ENCODE measurements at places on chromosomes 1 and 21.
A peak's percentile ranks its signal among the peaks of the same experiment; 100 is the strongest.

- no peak for DNase-seq
Measured at GRCh38 chr21:37866027-37866426, 50.2 kb downstream of the KCNJ6 start.

DNA sequence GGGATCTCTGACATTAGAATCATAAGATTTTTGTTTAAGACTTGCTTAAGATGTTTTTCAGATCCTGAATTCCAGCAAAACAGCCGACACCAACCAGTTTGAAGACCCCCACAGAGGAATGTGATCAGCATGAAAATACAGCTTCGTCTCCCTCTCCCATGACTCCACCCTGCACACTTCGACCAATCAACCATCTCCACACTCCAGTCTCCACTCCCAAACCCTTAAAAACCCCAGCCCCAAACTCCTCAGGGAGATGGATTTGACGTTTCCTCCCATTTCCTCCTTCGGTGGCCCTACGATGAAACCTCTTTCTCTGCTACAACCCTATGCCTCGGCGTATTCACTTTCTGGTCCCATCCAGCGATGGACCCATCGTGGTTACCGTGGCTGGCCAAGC is 30.1 kb upstream of the KIF26B start:
- no peak for DNase-seq

GRCh38 chr1:188270497-188270896 is 1441.7 kb downstream of the PLA2G4A start:
- no peak for DNase-seq

DNA sequence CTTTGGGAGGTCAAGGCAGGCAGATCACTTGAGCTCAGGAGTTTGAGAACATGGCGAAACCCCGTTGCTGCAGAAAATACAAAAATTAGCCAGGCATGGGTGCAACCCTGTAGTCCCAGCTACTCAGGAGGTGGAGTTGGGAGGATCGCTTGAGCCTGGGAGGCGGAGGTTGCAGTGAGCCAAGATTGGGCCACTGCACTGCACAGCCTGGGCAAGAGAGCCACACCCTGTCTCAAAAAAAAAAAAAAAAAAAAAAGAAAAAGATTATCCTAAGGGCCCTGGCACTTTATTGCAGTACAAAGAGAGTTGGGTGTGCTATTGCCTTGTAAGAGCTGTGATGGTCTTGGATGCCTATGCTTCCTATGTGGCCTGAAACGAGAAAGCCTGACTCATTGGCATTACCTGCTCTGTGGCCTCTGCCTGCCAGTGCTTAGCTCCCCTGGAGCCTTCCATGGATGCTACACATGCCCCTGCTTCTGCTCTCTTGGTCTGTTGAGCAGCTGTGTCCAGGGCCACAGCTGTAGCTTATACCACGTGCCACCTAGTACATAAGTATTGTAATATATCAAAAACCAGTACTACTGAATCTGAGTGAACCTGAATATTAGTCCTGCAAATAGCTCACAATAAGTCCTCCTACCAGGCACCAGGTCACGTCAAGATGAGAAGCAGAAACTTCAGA is 45.8 kb downstream of the DNAJC6 start:
- no peak for DNase-seq

- DNase-seq, result no peak
Measured at GRCh38 chr1:3242408-3243260, 173.6 kb downstream of the PRDM16 start.

DNA sequence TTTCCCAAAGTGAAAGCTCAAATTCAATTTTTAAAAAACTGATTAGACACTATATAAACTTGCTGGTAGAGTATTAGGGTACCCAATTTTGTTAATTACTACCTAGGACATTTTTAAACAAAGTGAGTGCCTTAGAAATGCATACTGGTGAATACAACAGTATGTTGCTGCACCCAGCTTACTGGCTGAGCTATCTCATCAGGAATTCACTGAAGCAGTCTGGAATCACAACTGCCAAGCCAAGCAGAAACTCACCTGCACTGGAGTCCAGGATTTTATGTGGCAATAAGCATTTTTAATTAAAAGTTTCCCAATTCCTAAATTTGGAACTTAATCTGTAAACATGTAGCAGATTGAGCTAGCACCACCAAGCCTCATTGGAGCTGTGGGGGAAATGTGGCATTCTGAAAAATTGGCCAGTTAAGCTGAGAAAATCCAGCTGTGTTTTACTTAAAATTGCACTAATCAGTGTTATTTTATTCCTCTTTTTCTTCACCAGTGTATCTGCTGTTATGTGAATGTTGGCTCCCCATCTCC is 61.8 kb downstream of the CLEC20A start:
- DNase-seq, result no peak

DNA sequence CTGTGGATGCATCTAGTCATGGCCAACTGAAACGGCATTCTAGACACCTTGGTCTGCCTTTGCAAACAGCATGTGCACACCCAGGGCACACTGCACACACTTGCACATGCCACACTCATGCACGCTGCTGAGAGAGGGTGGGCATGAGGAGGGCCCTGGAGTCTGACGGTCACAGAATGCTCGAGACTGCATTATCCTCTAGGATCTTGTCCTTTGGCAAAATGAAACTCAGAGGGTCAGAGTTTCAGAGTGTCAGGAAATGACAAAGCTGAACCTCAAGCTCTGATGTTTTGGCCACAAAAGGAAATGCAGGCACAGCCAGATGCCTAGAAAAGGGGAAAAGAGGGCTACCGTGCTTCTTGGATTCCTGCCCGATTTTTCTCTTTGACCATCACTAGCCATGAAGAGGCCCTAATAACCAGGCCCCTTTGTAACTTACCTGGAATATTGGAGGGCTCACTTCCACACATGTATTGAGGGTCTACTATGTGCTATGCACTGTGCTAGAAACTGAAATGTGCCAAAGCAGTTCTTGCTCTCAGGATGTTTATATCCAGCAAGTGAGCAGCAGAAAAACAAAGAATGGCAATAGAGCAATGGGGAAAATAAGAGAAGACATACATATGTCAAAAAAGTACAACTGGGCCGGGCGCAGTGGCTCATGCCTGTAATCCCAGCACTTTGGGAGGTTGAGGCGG is 65.4 kb downstream of the TOMM20 start:
- no peak for DNase-seq

DNA sequence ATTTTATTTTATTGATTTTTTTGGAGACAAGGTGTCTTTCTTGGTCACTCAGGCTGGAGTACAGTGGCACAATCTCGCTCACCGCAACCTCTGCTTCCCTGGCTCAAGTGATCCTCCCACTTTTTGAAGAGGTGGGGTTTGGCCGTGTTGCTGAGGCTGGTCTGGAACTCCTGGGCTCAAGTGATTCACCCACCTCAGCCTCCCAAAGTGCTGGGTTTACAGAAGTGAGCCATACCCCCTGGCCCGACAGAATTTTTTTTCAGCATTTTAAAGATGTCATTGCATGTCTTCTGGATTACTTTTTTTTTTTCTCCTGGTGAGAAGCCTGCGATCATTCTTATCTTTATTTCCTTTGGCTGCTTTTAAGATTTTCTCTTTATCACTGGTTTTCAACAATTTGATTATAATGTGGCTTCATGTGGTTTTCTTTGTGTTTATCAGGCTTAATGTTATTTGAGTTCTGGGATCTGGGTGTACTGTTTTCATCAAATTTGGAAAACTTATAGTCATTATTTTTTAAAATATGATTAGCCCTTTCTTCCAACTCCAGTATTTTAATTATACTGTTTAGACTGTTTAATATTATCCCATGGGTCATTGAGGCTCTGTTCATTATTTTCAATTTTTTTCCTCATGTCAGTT is 23.1 kb upstream of the PTBP2 start:
- DNase-seq, result no peak

GRCh38 chr1:89719502-89720306 is 86.8 kb downstream of the LRRC8C start:
- DNase-seq, result no peak

DNA sequence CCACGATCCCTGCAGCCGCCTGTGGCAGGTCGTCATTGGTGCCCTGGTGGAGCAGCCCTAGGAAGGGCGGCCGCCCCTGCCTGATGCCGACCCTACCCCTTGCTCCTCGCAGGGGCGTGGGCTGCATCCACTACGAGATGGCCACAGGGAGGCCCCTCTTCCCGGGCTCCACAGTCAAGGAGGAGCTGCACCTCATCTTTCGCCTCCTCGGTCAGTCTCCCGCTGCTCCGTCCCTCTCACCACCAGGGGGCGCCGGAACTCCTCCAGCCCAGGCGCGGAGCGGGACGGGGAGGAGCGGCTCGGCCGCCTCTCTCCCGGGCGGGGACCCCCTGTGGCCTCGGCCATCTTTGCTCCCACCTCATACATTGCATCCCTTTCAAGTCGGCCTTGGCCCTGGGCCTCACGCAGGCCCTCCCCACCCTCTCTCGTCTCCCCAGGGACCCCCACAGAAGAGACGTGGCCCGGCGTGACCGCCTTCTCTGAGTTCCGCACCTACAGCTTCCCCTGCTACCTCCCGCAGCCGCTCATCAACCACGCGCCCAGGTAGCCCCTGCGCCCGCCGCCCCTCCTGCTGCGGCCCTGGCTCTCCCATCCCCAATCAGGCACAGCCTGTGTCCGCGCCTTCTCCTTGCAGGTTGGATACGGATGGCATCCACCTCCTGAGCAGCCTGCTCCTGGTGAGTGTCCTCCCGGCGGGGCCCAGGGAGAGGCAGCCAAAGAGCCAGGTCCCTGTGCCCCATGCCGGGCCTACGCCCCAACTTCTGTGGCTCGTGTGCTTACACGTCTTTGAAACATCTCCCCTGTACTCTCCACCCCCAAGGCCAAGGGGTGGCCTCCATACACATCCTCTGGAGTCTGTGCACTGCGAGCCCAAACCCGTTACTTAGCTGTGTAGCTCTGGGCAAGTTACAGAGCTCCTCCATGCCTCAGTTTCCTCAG is 24.7 kb downstream of the CDK18 start:
- DNase-seq, result peak; percentile 66

GRCh38 chr1:32533792-32534327 is 5.4 kb upstream of the ZBTB8A start:
- no peak for DNase-seq

DNA sequence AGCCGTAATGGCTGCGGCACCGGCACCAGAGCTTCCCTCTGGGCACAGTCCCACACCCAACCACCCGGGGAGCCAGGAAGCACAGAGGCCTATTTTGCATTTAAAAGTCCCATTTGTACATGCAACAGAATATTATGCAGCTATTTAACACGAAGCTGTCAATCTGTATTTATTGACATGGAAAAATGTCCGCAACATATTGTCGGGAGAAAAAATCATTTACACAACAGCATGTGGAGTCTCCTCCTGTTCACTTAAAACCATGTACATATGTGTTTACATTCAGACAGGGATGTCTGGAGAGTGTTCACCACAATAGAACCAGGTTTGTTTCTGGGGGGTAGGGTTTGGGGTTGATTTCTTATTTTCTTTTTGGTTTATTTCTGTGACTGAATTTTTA is 63.4 kb upstream of the GRIK3 start:
- no peak for DNase-seq

DNA sequence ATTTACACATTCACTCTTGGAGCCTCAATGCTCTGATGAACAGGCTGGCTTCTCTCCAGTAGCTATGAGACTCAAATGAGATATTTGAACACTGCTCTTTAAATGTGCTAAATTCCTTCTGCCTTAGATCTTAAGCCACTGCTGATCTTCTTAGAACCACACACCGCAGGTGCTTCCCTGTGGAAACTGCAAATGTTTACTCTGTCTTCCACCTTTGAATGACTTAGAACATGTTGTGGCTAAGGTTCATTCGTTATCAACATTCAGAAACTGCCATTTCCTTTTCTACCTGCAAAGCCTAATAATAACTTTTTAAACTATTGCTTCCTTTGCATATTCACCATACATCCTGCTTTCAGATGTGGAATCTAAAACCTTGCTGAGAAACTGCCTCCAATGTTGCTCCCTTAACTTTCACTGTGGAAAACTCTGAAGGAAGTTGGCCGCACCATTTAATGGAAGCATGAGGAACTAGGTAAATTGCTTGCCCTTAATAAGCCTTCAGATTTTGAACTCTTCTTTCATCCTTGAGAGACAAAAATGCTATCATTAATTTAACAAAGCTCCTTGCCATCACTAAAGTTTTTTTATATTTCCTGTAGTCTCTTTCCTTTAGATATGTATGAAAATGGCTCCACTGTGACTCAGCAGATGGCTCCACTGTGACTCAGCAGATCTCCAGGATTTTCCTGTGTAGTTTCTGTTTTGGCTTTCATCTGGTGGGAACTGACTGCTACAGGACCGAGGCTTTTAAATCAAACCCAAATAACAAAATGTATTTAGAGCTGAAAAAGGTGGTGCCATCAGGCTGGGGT is 143.8 kb downstream of the TNFSF18 start:
- DNase-seq, result no peak

DNA sequence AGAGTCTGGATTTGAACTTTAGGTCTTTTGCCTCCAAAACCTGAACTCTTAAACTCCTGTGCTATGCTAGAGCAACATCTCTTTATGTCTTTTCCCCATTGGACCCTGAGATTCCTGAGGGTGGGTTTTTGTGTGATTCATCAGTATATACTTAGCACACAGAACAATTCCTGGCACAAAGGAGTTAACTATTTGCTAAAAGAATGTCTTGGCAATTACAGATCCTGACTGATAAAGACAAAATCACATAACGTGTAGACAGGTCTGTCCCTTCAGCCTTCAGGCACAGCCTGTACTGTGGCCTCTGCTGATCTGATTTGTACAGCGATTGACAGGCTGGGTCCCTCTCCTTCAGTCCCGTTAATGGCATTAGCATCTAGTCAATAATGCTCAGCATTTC is 162.4 kb upstream of the BEND5 start:
- no peak for DNase-seq

GRCh38 chr1:217018648-217019047 is 295.4 kb upstream of the ESRRG start:
- no peak for DNase-seq

GRCh38 chr1:22712502-22713271 is 2.0 kb downstream of the EPHB2 start:
- DNase-seq, result no peak

DNA sequence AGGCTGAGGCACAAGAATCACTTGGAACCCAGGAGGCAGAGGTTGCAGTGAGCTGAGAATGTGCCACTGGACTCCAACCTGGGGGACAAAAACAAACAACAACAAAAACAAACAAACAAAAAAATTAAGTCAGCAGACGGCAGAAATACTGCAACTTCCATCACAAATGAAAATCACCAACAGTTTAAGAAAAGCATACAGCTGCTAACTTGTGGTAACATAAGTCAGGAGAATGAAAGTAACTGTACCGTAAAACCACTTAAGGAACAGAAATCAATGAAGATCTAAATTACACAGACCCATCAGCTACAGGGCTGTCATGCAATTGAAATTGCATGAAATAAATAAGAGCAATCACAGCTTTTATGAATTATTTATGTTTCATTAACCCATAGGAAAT is 25.0 kb downstream of the MCOLN2 start:
- no peak for DNase-seq

DNA sequence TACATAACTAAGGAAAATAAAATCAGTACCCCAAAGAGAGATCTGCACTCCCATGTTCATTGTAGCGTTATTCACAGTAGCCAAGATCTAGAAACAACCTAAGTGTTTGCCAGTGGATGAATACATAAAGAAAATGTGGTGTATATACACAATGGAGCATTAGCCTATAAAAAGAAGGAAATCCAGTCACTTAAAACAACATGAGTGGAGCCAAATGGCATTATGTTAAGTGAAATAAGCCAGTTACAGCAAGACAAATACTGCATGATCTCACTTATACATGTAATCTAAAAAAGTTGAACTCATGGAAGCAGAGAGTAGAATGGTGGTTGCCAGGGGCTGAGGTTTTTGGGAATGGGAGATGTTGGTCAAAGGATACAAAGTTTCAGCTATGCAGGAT is 508.3 kb upstream of the B3GALT2 start:
- no peak for DNase-seq

GRCh38 chr1:246788895-246789338 is 64.7 kb downstream of the SCCPDH start:
- no peak for DNase-seq
